ENCODE measurements at places on chromosomes 12 and 14.
A peak's percentile ranks its signal among the peaks of the same experiment; 100 is the strongest.

GRCh38 chr12:130053651-130054069 lies 108.6 kb upstream of the FZD10 start:
- DNase-seq: no peak
- no peak overlapping the region for H3K27ac ChIP-seq
- H3K4me3 ChIP-seq: no peak overlapping the region
- H3K36me3 ChIP-seq: no peaks in the 10 kb centered on the region
- H3K27me3 ChIP-seq: peaks cover 17% of the 10 kb centered on the region

DNA sequence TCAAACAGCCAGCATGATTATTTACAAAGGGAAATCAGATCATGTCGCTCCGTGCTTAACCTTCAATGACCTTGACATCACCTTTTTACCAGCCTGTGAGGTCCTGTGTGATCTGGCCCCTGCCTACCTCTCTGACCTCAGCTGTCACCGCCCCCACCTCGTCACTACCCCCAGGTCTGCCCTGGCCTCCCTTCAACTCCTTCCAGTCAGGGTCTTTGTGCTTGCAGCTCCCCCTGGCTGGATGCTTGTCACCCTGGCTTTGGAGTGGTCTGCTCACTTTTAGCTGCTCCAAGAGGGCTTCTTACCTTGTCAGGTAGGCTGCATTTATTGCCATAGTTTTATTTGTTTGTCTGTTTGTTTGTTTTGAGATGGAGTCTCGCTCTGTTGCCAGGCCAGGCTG lies 8.2 kb upstream of the MAX start:
- no peak for DNase-seq
- no peaks in the 10 kb centered on the region for H3K4me1 ChIP-seq
- no peak overlapping the region for H3K4me3 ChIP-seq

DNA sequence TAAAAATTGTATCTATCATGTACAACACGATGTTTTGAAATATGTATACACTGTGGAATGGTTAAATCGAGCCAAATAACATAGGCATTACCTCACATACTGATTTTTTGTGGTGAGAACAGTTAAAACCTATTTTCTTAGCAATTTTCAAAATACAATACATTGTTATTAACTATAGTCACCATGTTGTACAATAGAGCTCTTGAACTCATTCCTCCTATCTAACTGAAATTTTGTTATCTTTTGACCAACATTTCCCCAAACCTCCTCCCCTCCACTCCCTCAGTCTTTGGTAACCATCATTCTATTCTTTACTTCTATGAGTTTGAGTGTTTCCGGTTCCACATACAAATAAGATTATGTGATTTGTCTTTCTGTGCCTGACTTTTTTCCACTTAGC lies 6.8 kb upstream of the SLC38A2 start:
- no peak for DNase-seq
- no peaks in the 10 kb centered on the region for H3K36me3 ChIP-seq
- H3K4me1 ChIP-seq: peaks cover 15% of the 10 kb centered on the region
- no peaks in the 10 kb centered on the region for H3K27me3 ChIP-seq

GRCh38 chr12:4135919-4136605 lies 137.5 kb upstream of the CCND2 start:
- no peak overlapping the region for H3K27ac ChIP-seq
- DNase-seq: no peak
- H3K27me3 ChIP-seq: no peaks in the 10 kb centered on the region
- no peaks in the 10 kb centered on the region for H3K4me1 ChIP-seq

GRCh38 chr14:22824711-22825359 lies 4.9 kb upstream of the MRPL52 start:
- DNase-seq: no peak
- H3K4me3 ChIP-seq: no peak overlapping the region
- H3K27me3 ChIP-seq: no peaks in the 10 kb centered on the region
- H3K27ac ChIP-seq: peak overlapping the region; percentile 15
- H3K36me3 ChIP-seq: no peaks in the 10 kb centered on the region
- peaks cover 30% of the 10 kb centered on the region for H3K4me1 ChIP-seq

DNA sequence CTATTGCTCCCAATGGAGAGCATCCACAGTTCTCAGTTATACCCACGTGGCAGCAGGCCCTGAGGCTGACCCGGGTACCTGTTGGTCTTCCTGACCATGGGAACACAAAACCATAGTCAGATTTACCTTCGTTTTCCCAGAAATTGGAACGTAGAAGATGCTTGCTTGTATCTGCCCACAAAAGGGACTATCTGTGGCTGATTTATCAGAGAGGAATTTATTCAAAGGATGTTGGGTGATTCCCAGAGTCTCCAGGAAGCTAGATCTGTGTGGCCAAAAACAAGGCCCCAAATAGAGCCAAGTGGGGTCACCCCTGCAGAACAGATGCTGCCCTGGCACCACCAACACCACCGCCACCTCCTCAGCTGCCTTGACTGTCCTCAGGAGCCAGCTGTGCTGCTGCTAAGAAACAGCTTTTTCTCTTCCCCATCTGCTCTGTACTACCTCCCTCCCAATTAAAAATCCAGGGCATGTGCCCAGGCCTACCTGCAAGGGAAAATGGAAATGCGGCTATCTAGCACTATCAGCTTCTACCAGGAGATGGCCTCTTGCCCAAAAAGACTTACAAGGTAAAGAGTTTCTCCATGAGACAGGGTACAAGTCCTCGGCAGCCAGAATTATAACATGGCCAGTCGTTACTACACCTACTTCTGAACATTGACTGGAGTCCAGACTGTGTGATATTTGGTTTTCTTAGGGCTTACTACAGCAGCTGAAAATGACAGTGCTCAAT lies 128.6 kb upstream of the PLEKHG7 start:
- peak overlapping the region; percentile 61 for H3K27ac ChIP-seq

- no peaks in the 10 kb centered on the region for H3K27me3 ChIP-seq
- H3K4me3 ChIP-seq: no peak overlapping the region
- peaks cover 26% of the 10 kb centered on the region for H3K4me1 ChIP-seq
- no peaks in the 10 kb centered on the region for H3K36me3 ChIP-seq
Measured at GRCh38 chr12:19688532-19688931, 249.2 kb downstream of the AEBP2 start.

GRCh38 chr12:58416236-58416635 lies 474.9 kb downstream of the ATP23 start:
- H3K27ac ChIP-seq: no peak overlapping the region
- DNase-seq: no peak
- no peaks in the 10 kb centered on the region for H3K27me3 ChIP-seq
- H3K4me3 ChIP-seq: no peak overlapping the region
- peaks cover 52% of the 10 kb centered on the region for H3K4me1 ChIP-seq

DNA sequence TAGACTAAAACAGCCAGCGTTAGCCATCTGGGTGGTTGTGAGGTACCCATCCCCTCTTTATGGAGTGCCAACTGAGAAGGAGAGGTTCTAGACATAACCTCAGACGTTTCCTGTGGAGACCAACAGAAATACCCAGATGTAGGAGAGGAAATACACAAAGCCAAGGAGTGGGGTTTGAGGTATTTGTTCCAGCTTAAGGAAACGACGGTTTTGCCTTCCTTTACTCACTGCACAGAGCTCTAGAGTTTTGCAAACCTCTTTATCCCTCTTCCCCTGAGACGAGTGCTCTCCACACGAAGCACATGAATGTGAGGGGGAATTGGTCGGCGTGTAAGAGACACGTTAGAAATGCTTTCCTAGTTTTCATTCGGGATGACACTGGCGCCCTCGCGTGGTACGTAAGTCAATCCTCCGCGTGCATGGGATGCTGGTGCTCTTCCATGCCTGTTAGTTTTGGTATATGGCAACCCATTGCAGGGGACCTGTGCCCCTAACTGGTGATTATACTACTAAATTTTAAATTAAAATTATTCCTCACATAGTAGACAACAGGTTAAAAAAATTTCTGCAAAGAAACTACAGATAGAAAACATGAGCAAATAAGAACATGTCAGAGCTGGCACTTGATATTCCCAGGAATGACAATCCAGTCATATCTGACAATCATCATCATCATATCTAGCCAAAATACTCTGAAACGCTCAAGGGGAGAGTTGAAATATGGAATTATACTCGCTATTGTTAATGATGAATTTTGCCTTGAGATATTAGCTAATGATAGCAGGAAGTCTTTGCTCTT lies 121.7 kb downstream of the PPM1H start:
- no peak for DNase-seq
- H3K36me3 ChIP-seq: no peaks in the 10 kb centered on the region
- H3K4me1 ChIP-seq: peaks cover 2% of the 10 kb centered on the region
- H3K27me3 ChIP-seq: peaks cover 3% of the 10 kb centered on the region
- H3K27ac ChIP-seq: no peak overlapping the region

DNA sequence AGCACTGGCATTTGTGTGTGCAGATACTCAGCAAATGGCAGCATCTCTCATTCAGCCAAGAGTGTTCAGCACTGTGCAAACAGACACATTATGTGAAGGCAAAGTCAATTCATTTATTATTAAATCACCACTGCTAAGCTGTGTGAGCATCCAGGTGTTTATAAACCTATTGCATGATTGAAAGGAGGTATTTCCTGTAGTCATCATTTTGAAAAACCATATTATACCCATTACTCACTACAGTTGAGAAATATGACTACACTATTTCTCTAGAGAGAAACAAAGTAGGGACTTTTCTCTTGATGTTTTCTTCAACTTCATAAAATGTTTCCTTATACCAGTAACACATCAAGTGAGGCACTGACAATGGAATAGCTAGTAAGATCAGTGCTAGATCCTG lies 13.7 kb downstream of the SPX start:
- no peak overlapping the region for H3K27ac ChIP-seq
- no peak overlapping the region for H3K4me3 ChIP-seq
- H3K27me3 ChIP-seq: no peaks in the 10 kb centered on the region
- no peaks in the 10 kb centered on the region for H3K4me1 ChIP-seq
- no peaks in the 10 kb centered on the region for H3K36me3 ChIP-seq

DNA sequence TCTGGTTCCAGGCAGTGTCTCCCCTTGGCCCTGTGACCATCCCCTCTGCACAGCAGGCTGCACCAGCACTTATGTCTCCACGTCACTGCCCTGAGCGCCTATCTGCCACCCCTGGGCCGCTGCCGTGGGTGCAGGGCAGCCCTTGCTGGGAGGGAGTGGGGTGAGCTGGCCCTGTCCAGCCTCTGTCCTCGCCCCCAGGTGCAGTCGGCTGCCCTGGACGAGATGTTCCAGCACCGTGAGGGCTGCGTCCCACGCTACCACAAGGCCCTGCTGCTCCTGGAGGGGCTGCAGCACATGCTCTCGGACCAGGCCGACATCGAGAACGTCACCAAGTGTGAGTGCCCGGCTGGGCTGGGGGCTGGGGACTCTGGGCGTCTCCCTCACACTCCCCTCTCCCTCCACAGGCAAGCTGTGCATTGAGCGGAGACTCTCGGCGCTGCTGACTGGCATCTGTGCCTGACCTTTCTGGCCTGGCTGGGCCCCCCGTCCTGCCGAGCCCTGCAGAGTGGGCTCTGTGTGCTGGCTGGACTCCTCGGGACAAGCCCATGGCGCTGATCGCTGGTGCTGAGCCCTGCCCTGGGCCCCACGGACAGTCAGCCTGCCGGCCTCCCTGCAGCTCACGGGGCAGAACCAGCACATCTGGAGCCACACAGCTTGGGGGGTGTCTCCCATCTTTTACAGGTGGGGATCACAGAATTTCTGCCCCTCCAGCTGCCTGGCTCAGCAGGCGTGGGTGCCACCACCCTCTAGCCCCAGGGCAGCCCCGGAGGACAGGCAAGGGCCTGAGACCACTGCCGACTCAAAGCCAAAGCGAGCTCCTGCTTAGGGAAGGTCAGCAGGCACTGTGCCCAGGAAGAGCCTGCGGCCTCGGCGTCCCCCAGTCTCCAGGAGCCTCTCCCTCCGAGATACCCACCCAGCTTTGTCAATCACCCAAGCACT lies 7.9 kb upstream of the PUS1 start:
- H3K4me3 ChIP-seq: no peak overlapping the region
- H3K27me3 ChIP-seq: no peaks in the 10 kb centered on the region
- peaks cover 21% of the 10 kb centered on the region for H3K36me3 ChIP-seq
- no peaks in the 10 kb centered on the region for H3K4me1 ChIP-seq

GRCh38 chr12:2633825-2634200 lies 161.0 kb upstream of the FKBP4 start:
- H3K36me3 ChIP-seq: no peaks in the 10 kb centered on the region
- peaks cover 6% of the 10 kb centered on the region for H3K27me3 ChIP-seq
- no peak for DNase-seq
- no peak overlapping the region for H3K27ac ChIP-seq
- no peaks in the 10 kb centered on the region for H3K4me1 ChIP-seq

DNA sequence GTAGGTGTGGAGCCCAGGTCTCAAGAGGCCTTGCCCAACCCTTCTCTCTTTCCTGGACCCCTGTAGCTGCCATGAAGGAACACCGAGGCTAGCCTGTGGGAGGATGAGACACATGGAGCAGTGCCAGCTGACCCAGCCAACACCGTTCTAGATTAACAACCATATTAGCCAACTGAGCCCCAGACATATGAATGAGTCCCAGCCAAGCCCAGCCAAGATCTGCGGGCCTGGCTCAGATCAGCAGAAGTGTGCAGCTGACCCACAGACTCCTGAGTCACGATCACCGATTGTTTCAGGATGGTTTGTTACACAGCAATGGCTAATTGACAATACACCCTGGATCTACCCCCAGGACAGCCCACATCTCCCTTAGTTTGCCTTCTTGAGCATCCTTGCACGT lies 82.1 kb downstream of the NTF3 start:
- DNase-seq: no peak
- H3K4me3 ChIP-seq: no peak overlapping the region
- H3K27ac ChIP-seq: no peak overlapping the region
- no peaks in the 10 kb centered on the region for H3K4me1 ChIP-seq
- peaks cover 17% of the 10 kb centered on the region for H3K27me3 ChIP-seq

DNA sequence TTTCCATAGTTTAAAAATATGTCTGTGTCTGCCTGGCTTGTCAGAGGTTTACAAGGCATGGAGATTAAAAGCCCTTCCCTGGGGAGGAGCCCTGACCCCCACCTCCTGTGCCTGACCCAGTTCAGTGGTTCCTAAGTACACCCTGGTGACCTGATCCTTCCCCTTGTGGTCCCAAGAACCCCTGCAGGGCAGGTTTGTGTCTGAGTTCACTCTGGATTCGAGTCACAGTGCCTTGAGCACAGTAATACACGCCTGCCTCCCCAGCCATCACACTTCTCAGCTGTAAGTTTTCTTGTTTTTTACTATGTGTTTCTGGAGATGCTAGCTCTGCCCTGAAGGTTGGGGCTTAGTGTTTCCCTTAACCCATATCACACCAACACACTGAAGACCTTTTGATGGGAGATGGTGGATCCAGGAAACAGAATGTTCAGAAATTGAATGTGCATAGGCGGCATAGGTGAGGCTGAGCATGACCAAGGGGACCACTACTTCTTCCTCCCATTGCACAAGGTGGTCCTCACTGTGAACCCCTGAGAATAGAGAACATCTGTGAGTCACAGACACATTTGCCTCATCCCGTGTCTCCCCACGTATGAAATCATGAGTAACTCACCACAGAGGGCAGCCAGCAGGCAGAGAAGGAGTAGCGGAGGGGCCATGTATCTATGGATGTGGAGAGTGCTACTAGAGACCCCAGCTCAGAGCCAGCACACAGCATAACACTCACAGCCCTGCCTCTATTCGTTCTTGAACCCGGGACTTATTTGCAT lies 962.9 kb downstream of the TMEM121 start:
- no peak overlapping the region for H3K27ac ChIP-seq
- no peaks in the 10 kb centered on the region for H3K4me1 ChIP-seq
- DNase-seq: no peak

Data from keratinocyte (primary cell).